Fibroblast of skin of right quadriceps (primary cell): ENCODE measurements at places on chromosomes 7 and 10.
A peak's percentile ranks its signal among the peaks of the same experiment; 100 is the strongest.

GRCh38 chr10:72034040-72034499 is 54.3 kb downstream of the SPOCK2 start:
- DNase-seq, result no peak

- DNase-seq, result peak; percentile 54
Measured at GRCh38 chr10:93352638-93353383, 129.3 kb downstream of the MYOF start.

- peak; percentile 8 for DNase-seq
Measured at GRCh38 chr7:120628251-120628650, 229.7 kb downstream of the TSPAN12 start.

DNA sequence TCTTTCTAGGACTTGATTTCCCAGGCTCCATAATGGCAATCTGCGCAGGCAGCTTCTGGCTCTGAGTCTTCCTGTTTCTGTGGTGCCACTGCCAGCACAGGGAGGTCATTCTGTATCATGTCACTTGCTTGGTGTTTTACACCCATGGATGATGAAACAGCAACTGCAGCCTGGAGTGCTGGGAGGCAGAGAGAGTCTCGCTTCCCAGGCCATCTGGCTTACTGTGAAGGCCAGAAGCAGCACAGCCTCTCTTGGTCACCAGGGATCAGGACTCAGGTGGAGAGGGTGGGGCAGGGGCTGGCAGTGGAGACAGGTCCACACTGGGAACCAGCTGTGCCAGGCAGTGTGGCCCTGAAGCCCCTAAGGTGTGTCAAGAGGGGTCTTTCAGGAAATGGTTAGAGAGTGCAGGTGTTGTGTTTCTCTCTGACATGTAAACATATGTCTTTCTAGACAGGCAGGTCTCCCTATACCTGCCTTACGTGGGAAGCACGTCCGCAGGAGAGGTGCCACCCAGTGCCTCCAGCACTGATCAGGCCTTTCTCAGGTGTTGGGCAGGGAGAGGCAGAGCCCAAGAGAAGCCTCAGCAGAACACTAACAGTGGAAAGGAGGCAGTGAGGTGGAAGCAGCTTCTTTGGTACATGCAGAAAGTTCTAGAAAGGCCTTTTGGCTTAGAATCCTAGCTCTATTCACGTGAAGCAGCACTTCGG is 71.4 kb downstream of the INSIG1 start:
- no peak for DNase-seq

GRCh38 chr7:28685644-28686417 is 272.3 kb downstream of the TRIL start:
- peak; percentile 99 for DNase-seq

- DNase-seq, result no peak
Measured at GRCh38 chr10:121303287-121303890, 294.9 kb downstream of the FGFR2 start.

GRCh38 chr10:113278664-113279063 is 274.2 kb upstream of the HABP2 start:
- DNase-seq, result no peak

DNA sequence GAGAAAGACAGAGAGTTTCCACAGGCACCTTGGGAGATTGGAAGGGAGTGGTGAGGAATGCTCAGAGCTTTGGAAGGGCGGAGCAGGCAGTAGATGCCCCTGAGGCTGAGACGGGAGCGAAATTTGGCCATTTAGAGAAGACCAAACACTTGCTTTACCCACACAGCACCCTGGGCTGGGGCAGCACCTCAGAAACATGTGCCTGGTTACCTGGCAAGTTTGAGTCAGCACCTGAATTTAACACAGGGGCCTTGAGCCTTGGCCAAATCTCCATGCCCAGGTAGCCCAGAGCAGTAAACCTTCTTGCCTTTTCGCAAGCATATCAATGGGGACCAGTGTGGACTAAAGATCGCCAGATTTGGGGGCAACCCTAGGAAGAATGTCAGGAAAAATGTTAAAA is 111.9 kb upstream of the NFE2L3 start:
- no peak for DNase-seq

- peak; percentile 53 for DNase-seq
Measured at GRCh38 chr10:106836933-106837663, 327.4 kb downstream of the SORCS1 start.

DNA sequence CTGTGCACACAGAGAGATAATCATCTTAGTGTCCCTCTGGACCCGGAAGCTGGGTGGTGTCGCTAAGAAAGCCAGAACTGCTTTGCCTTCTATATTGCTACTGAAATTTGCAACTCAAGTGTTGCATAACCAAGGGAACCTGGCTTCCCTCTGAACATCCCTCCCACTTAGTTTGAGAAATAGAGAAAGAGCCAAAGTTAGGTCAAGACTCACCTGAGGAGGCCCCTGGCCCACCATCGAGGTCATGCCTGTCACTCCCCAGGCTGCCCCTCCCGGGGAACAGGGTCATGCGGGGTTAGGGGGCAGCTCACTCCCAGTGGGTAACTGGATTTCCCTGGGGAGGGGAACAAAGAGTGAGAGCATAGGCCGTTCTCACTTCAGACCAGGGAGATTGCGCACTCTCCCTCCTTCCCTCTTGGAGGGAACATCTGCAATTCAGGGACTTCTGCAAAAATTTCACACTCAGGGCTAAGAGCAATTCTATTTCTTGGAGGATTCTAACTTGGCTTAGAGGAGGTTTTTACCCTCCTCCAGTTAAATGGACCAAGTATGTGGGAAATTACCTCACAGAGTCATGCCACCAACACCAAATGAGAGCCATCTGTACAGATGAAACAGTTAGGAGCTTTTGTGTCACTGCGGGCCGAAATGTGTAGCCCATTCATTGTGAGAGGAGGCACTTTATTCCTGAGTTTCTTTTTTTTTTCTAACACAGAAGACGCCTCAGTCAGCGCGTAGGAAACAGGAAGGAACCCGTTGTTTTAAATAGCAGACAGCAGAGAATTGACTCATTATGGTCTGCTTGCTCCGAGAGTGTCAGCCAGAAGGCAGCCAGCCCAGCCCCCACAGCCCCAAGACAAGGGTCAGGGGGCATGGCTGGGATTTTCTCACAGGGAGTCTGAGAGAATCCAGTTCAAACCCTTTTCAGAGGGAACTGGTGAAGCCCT is 221.3 kb downstream of the ARHGAP12 start:
- DNase-seq, result peak; percentile 83

GRCh38 chr10:32972929-32973328 is 14.9 kb upstream of the ITGB1 start:
- DNase-seq, result no peak

DNA sequence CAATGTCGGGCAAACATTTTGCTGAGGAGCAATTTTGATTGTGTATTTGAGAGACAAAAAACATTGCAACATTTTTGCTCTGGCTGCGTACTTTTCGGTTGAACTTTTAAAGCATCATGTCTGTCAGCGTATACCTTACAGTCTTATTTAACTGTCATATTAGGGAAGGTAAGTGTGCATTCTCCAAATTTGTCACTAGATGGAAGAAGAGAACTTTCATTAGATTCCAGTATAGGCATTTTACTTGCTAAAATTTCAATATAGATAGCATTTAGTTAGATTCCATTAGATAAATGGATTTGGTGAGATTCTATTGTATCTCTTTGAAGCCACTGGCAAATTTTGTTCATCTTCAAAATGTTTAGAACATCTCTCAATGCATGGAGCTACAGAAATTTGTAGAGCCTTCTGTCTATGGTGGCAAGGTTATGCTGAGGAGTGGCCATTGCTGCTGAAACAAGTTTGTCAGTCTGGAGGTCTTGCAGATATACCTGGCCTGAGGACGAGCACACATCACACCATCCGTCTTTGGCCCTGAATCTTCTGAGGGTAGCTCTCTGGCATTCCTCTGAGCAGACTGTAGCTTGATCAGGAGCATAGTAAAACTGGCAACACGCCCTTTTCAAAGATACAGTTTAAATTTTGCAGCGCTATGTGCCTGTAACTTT is 437.5 kb upstream of the MBL2 start:
- peak; percentile 15 for DNase-seq

DNA sequence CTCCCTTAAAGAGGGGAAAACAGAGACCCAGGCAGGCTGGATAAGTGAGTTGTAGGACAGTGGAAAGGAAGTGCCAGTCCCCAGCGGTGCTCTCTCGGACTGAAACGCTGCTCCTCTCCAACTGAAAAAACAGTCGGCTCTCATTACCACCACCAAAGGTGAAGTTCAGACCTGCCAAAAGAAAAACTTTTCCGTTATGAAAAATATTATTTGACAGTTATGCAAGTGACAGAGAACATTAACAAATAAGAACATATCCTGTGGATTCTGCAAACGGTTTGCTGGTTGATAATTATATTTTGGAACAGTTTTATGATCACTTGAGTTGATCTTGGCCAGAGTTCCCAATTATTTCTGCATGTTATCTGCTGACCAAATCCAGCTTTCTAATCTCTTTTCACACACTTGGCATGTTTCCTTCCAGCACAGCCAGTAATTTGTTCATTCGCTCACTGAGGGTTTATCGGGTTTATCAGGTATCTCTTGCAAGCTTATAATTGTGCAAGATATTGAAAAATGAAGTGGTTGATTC is 82.6 kb downstream of the PTPRE start:
- no peak for DNase-seq

DNA sequence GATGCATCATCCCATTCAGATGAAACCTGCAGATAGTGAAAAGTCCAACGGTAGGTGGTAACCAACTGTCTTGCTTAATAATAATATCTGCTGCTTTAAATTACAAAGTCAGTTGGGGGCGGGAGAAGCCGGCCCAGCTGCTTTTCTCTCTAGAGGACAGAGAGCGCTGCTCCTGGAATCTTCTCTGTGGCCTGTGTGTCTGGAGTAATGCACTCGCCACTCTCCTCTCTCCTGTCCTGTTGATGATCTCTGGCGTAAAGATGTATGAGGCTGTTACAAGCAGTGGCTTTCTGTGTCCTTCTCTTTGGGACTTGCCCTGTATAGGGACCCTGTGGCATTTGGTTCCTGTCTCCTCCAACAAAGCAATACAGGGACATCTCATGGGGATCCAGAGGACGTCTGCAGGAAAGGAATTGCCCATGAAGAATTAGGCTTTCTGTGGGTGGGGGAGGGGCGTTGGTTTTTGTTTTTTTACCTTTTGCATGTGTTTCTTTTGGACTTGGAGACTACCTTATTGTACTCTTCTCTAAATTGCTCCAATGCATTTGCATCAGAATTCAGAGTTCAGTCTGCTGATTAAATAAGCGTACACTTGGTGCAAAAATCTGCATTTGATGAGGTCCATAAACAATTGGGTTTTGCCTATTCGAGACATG is 231.6 kb downstream of the CELF2 start:
- DNase-seq, result no peak

- DNase-seq, result peak; percentile 92
Measured at GRCh38 chr7:82624337-82624736, 180.8 kb upstream of the CACNA2D1 start.

DNA sequence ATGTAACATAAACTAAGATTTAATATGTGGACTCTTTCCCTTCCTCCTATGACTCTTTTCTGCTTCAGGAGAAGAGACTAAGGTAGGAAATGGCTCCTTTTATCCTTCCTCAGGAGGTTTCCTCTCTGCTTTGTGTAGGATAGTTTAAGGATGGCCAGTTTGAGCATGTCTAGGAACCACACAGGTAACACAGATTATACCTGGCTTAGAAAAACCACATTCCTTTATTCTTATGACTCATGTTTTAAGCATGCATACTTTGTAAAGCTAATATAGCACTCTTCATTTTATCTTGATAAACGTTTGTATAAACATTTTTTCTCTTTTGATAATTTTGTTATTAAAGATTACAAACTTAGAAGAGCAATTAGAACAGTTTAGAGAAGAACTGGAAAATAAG is 57.8 kb downstream of the CYP51A1 start:
- no peak for DNase-seq

GRCh38 chr10:5117026-5117425 is 22.8 kb downstream of the AKR1C3 start:
- no peak for DNase-seq

DNA sequence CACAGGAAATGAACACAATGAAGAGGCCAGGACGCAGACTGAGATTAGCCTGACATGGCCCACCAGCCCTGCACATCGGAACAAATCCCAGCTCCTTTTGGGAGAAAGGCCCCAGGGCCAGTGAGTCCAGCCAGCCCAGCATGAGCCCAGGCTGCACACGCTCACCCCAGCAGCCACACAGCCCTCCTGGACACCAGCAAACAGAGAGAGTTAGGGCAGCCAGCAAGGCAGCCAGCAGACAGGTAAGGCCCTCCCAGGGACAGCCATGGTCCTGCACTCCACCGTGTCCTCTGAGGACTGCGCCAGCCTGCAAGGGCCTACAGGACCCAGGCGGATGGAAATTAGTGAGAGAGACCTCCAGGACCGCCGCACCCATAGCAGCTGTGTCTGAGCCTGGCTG is 8.1 kb upstream of the GRID1 start:
- DNase-seq, result no peak

DNA sequence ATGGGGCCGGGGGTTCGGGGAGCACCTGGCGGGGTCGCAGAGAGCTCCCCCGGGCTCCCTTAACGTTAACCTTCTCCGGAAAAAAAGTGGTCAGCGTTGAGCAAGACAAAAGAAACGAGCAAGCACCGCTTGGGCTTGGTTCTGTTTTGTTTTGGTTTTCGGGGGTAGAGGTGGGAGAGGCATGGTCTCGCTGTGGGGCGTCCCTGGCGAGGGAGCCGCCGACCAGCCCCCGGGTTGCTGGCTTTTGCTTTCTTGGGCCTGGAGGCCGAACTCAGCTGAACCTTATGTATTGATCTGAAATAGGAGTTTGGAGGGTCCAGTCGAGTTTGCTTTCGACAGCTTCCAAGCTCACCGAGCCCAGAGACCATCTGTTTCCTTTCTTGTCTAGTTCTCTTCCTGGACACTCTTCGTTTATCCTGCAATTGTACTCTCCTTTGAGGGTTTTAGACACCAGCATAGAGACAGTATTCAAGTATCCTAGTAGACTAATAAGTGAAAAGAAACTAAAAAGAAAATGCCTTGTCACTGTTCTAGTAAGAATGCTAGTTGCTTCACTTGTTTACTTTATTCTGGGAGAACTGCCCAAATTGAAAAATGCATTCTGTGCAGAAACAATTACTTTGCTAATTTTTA is 980 bp downstream of the FHIP2A start:
- peak; percentile 40 for DNase-seq

DNA sequence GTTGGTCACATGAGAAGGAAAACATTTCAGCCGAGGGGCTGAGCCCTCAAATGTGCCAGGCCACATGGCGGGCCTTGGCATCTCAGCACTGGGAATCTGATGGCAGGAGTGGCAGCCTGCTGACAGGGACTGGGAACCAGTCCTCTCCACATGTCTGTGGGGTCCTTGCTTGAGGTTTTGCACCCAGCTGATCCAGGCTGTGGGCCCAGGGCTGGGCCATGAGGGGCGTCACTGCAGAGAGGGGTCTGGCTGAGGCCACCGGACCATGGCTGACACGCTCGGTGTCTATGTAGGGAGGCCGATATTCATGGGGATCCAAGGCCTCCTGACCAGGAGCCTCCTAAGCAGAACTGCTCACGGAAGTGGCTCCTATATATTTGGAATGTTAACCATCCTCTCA is 31.0 kb upstream of the PWWP2B start:
- no peak for DNase-seq

GRCh38 chr10:4399556-4399955 is 426.5 kb upstream of the AKR1E2 start:
- DNase-seq, result peak; percentile 85

GRCh38 chr7:84624927-84625326 is 430.3 kb upstream of the SEMA3A start:
- DNase-seq, result no peak
